ENCODE measurements at places on chromosomes 16 and 17.

- DNase-seq, result no peak
These were observed 44.8 kb downstream of the TIMM22 start for GRCh38 chr17:1041746-1042145.

- DNase-seq, result no peak
These were observed 25.1 kb downstream of the ALDH3A2 start for GRCh38 chr17:19673623-19674022.

GRCh38 chr16:10631886-10632285 is 51.5 kb upstream of the EMP2 start:
- no peak for DNase-seq

- DNase-seq, result no peak
These were observed 299.3 kb upstream of the EEF2KMT start for GRCh38 chr16:5396880-5397279.

DNA sequence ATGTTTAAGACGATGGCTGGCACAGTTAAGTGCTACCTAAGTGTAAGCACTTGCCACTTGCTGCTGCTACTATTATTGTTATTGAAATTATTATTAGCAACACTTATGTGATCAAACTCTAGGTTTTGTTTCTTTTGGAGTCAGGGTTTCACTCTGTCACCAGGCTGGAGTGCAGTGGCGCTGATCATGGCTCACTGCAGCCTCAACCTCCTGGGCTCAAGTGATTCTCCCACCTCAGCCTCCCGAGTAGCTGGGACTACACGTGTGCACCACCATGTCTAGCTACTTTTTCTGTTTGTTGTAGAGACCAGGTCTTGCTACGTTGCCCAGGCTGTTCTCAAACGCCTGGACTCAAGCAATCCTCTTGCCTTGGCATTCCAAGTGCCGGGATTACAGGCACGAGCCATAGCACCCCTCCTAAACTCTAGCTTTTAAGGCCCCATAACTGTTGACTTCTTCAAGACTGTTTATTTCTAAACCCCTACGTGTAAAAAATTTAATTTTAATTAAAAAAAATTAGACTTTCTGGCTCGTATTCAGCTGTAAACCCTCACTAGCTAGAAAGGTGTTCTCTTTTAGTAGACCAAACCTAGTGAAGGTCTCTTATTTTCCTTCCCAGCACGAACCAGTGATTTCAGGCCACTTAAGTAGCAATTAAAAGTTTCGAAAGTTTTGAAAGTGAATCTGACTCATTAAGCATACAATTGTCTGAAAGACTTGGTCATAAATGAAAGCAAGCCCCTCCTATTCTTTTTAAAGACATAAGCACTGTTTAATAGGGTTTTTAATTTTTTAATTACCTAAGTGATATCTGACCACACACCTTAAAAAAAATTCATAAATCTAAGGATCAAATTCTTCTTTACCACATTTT is 11.7 kb upstream of the SCNN1B start:
- no peak for DNase-seq

DNA sequence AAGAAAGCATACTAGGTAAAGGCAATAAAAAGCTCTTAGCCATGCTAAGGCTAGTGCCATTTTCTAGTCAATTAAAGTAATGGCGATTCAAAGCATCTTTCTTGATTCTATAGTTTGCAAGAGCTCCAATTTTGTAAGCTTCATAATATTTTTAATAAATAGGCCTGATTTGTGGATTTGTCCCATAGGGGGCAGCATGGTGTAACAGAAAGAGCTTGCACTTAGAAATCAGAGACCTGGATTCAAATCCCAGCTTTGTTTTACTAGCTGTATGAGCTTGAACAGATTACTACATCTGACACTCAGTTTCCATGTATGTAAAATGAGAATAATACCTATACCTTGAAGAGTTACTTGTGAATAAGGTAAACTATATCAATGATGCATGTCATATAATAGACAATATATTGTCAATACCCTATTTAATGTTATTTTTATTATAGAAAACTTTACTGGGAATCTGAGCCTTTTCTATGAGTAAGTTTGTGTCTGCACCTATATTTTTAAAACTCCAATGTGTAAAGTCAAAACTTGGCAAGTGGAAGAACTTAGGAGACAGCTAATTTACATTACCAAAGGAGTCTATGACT is 93.6 kb upstream of the NOG start:
- DNase-seq, result no peak

DNA sequence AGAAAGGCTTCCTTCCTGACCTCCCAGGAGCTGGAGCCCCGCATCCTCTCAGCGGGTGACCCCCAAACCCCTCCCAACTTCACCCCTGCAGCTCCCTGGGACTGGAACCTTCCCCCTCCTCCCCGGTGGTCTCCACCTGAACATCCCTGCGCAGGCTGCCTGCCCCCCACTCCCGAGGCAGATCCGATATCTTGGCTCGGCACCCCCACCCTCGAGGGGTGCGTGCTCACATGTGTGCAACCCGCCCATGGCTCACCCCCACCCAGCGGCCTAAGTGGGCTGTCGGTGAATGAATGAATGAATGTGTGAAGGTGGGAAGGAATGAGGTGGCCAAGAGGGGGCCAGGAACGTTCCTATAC is 39.7 kb downstream of the SLC7A5 start:
- no peak for DNase-seq

DNA sequence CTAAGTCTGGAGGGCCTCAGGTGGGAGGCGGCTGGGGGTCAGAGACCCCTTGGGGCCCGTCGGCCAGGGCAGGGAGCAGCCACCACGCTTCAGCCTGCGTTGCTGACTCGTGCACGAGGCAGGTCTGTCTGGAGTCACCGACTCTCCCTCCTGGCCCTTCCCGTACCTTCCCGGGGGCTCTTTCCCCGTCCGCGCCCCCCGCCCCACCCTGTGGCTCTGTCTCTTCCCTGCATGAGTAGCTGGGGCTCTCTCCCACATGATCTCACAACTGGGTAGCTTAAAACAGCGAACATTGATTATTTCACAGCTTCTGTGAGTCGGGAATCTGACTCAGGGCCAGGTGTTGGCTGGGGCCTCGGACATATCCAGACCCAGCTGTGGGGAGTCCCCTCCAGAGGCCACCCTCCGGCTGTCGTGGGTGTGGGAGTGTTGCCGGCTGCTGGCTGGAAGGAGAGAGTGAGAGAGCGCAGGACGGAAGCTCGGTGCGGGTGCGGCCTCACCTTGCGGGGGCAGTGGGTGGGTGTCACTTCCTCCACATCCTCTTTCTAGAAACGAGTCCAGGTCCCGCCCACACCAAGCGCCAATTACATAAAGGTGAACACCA is 17.3 kb downstream of the BAHCC1 start:
- no peak for DNase-seq

DNA sequence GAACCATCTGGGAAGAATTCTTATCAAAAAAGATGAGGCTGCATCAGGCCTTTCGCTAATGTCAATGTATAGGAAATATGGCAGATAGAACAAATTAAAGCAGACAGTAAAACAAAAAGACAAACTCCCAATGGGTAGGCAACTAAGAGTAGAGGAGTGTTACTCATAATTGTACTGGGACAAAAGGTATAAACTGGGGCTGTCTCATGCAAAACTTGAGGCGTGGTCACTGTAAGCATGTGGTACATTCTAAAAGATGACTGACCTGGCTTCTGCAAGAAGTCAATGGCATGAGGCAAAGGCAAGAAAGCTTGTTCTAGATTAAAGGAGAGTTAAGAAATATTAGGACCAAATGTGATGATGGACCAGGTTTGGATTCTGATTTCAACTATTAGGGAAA is 26.7 kb downstream of the SMIM36 start:
- DNase-seq, result no peak

DNA sequence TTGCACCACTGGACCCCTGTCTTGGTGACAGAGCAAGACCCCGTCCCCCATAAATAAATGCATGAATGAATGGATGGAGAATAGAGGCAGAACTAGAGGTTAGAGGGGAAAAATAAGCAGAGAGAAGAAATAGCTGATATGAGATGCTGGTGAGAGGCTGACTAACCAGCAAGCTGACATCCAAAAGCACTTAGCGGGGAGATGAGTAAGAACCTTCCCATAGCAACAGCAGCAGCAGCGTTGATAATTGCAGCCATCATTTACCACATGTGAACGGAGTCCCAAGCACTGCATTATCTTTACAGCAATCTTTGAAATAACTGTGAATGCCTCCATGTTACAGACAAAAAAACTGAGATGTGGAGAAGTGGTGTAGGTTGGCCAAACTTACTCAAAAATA is 777.3 kb upstream of the EEF2KMT start:
- no peak for DNase-seq

- no peak for DNase-seq
These were observed 110.8 kb downstream of the IRX3 start for GRCh38 chr16:54175552-54176375.

DNA sequence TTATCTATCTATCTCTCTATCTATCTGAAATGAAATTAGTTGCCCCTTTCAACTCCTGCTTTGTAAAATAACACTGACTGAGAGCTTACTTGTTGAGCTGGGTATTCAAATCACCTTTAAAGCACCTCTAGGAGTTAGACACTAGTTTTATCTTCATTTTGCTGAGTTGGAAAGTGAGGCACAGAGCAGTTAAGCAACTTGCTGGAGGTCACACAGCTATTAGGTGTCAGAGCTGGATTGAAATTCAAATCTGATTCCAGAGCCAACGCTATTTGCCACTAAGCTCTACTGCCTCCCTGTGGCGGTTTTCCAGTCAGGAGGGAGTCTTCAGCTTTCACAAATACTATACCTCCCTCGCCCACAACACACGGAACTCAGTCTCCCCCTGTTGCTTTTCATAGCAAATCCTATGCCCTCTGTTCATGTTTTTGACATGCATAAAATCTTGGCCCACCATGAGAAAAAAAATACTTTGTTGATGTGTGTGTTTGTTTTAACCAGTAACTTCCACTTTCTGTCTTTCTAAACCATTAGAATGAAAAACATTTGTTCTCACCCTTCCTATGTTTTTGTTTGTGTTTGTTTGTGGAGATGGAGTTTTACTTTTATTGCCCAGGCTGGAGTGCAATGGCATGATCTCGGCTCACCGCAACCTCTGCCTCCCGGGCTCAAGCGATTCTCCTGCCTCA is 74.8 kb upstream of the SMURF2 start:
- no peak for DNase-seq

GRCh38 chr16:68116256-68116867 is 31.2 kb downstream of the NFATC3 start:
- no peak for DNase-seq

GRCh38 chr16:56849690-56850680 is 15.0 kb upstream of the SLC12A3 start:
- DNase-seq, result no peak

DNA sequence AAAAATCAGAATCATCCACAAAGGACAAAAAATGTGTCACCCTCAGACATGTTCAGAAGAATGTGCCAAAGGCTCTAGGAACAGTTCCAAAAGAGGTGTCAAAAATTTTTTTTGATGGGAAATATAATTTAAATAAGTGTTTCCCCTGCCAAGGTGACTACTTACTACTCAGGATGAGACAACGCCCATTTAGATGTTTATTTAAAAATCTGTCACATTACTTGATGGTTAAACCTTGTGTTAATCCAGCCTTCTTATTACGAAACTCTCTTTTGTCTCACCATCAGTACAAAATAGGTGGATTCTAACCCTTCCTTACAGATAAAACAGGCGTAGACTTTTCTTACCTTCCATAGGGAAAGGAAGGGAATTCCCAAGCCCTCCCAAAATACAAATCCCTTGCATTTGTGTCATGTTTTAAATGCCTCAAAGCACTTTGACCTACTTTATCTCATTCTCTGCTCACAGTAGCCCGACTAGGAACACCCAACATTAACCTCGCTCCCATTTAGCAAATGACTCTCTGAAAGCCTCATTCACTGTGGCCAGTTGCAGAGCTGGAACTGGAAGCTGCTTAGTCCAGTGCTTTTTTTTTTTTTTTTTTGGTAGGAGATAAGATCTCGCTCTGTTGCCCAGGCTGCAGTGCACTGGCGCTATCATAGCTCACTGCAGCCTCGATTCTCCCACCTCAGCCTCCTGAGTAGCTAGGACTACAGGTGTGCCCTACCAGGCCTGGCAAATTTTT is 5.8 kb upstream of the GNA13 start:
- DNase-seq, result no peak

GRCh38 chr17:71335212-71335611 is 785.6 kb upstream of the SOX9 start:
- no peak for DNase-seq

- DNase-seq, result no peak
These were observed 137.9 kb upstream of the ZKSCAN2 start for GRCh38 chr16:25395528-25395927.

DNA sequence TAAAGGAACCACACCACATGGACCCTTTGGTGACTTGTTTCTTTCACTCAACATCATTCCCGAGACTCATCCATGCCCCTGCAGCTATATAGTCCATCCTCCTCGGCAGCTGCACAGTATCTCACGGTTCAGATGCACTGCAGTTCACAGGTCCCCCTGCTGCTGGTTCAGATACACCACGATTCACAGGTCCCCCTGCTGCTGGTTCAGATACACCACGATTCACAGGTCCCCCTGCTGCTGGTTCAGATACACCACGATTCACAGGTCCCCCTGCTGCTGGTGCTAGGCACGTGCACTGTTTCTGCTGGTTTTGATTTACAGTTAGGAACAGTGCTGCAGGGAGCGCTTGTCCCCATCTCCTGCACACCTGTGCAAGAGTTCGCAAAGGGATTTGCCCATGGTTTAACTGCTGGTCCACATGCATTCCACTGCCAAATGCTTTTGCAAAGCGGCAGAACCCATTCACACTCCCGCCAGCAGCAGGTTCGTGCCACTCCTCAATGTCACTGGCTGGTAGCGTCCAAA is 3.8 kb downstream of the HSDL1 start:
- no peak for DNase-seq

GRCh38 chr17:3891626-3892094 is 1.2 kb downstream of the CAMKK1 start:
- DNase-seq, result no peak

DNA sequence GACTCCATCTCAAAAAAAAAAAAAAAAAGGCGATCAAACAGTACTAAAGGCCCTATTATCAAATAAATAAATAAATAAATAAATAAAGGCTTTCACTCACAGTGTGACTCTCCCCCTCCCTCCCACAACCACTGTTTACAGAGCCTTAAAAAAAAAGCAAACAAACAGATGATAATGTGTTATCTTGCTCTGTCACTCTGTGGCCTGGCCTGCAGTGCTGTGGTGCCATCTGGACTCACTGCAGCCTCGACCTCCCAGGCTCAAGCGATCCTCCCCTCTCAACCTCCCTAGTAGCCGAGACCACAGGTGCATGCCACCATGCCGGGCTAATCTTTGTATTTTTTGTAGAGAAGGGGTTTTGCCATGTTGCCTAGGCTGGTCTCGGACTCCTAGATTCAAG is 8.1 kb upstream of the NAGLU start:
- DNase-seq, result no peak

- DNase-seq, result no peak
These were observed 147.8 kb downstream of the CMIP start for GRCh38 chr16:81592353-81592866.

Data from stimulated activated CD4-positive, alpha-beta T cell treated with anti-CD3 and anti-CD28 coated beads, Interleukin-15, amount 100 ng/mL, for 1 hour (primary cell).